ENCODE measurements at places on chromosomes 1 and 21. TPM values are rescaled to one million over a fixed set of nuclear protein-coding genes. Genes with fewer than 3 reads are reported as not detected.

HTR6 gene
- total RNA-seq = not detected

KCNT2 gene
- 0.12 TPM for total RNA-seq

RGSL1 gene
- total RNA-seq = not detected

F3 gene
- total RNA-seq = 3.4 TPM

C1QA gene
- total RNA-seq = not detected

- peak; percentile 96 for DNase-seq
Observed at GRCh38 chr1:12433323-12434053, 184.5 kb downstream of the DHRS3 start.

DNA sequence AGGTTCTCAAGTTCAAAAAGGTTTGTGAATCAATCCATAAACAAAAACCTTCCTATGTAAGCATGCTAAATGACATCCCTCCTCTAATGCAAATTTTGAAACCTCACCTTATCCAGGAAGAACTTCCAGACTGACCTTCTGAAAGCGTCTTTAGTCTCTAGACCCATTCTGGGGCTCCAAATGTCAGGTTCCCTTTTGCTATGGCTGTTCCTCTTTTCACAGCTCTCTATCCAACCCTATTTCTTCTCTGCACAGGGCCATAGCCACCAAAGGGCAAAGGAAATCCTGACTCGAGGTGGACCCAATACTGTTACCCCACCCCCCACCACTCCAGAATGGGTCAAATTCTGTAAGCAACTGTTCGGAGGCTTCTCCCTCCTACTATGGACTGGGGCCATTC is 3.4 kb downstream of the ATP1A4 start:
- no peak for DNase-seq

DNA sequence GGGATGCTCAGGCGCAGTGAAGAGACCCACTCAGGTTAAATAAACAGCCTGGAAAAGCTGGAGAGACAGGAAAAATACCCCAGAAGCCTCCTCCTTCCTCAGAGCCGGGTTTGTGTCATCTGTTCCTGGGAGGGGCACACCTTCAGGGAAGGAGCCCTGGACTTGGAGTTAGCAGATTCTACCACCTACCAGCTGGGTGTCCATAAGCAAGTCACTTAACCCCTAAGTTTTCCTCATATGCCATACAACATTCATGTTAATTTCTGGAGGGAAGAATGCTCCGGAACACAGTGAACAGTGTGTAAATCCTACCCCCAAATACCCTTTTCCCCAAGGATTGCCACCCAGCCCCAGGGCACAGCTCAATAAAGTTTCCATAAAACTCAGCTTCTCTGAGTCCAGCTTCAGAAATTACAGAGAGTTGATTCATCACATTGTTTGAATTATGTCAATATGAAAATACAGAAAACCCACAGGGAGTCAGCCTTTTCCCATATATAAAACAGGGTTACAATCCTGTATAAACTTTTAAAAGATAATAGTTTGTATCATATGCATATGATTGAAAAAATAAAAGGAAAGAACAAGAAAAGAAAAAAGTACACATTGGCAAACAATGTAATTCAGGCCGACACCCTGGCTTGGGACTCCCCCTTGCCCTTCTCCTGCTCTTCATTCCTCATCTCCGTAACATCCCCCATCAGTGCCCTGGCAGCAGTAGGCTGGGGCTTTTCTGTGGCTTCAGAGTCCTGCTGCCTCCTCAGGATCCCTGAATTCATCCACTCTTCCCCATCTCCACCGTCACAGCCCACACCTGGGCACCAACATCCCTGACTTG is 291.8 kb upstream of the USP24 start:
- DNase-seq = no peak

DNA sequence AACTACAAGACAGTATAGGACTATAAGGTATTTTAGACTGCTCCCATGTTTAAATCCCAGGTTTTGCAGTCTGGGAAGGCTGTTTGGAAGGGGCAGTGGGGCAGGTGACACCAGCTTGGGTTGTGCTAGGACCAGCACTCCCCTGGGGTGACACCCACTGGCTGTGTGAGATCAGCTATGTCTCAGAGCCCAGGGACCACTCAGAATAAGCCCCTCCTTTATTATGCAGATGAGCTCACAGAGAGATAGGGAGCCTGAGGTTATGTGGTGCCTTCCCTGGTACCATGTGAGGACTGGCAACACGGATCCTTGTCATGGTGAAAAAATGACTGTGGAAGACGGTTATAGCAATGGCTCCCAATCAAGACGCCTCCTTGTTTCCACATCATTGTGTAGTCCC is 71.0 kb downstream of the NENF start:
- peak; percentile 55 for DNase-seq

- peak; percentile 62 for DNase-seq
Observed at GRCh38 chr1:8818325-8818775, 910 bp upstream of the RERE start.

DNA sequence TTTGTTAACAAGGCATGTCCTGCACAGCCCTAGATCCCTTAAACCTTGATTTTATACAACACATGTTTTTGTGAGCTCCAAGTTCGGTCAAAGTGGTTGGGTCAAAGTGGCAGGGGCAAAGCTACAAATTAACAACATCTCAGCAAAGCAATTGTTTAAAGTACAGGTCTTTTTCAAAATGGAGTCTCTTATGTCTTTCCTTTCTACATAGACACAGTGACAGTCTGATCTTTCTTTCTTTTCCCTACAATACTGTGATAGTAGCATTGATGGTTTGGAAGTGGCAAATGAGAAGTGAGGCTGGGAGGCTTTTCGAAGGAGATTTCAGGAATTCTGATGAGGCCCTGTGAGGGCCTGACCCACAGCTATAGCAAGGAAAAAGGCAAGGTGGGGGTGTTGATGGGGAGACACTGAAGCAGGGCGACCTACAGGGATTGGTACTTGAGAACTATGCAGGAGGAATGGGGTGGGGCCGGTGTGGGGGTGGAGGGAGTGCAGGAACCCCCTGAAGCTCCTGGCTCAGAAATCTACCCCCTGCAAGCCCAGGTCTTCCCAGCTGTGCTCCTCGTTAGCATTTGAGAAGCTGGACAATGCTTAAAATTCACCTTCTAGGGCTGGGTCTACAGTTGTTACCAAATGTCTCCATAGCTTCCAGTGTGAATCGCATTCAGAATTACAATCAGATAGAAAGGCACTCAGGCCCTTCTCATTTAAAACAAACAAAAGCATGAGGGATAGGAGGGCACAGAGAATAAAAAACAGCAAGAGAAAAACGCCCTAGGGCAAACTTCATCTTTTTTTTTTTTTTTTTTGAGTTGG is 102.6 kb upstream of the PPM1J start:
- DNase-seq = no peak
